ENCODE measurements at places on chromosomes 5 and 9. TPM values are rescaled to one million over a fixed set of nuclear protein-coding genes. Genes with fewer than 3 reads are reported as not detected.

GRCh38 chr5:143837306-143837848 lies 25.4 kb downstream of the HMHB1 start:
- peak; percentile 76 for DNase-seq

- DNase-seq = no peak
Observed at GRCh38 chr9:87505869-87506678, 8.4 kb downstream of the DAPK1 start.

DNA sequence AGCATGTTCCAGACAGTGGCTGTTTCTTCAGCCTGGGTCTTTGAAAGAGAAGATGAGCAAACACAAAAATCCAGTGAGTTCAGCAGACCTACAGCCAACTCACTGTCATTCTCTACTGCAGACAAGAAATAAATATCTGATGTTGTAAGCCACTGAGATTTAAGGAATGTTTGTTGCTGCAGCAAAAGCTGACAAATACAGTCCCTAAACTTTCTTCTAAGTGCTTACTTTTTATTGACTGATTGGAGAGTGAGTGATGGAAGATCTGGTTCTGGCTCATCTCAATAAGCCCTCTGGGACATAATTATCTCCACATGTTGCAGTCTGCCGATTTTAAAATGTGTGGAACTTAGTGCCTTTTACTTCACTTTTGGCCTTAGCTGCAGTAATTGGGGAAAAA lies 69.9 kb upstream of the LMNB1 start:
- DNase-seq = no peak

Gene INSL6
- total RNA-seq = not detected

Gene CNOT8
- total RNA-seq = 81.5 TPM
